NCI-H774 (cell line): ENCODE measurements at places on chromosomes 3 and 15.

- DNase-seq: no peak
These were observed 26.1 kb downstream of the SKIL start for GRCh38 chr3:170383567-170383966.

- no peak for DNase-seq
These were observed 1.9 kb downstream of the CBLB start for GRCh38 chr3:105866656-105867653.

GRCh38 chr3:4720316-4721075 is 227.3 kb downstream of the ITPR1 start:
- no peak for DNase-seq

DNA sequence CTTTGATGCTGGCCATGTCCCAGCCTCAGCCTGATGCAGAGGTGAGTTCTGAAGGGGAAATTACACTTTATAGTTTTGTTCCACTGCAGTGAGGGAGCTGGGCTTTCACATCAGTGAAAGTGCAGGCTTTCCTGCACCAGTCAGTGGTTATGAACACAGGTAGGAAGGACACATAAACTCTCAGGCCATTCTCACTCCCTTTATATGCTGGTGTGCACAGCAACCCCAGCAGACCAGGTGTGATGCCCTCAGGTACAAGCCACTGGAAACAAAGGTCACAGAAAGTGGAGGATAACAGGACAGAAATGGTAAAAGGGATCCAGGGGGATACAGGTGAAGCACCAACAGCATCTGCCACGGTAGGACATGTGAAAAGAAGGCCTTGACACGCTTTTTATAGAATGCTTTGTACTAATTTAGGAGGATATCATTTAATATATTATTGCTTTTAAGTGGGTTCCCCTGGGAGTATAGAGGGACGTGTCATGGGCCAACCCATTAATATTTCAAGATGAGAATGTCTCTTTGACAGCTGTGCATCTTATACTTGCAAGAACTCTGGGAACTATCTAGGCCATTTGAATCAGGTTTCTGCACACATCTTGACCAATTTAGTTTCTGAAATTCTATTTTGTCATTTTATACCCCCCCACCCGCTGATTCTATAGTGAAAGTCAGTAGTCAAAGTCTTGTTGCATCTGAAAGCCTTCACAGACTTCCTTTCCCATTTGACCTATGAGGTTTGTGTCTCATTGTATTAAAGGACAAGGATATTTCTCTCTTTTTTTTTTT is 25.0 kb upstream of the BLM start:
- no peak for DNase-seq

- DNase-seq: no peak
These were observed 52.1 kb upstream of the TAMM41 start for GRCh38 chr3:11898611-11899325.

GRCh38 chr3:136192831-136193230 is 3.3 kb downstream of the MSL2 start:
- DNase-seq: no peak

DNA sequence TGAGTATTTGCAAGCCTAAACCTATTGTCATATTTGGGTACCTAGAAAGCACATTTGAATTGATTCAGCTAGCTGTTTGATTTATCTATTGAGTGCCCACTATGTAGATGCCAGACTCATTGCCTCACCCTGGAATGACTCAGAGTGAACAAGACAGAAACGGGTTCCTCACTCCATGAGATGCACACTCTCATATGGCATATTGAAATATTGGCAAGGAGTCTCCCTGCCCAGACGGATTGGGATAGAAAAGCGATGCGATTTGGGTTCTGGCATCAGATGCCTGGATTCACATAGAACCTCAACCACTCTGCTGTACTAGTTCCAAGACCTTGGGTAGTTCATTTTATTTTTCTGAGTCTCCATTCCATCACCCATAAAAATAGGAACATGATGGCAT is 22.5 kb downstream of the LRRN1 start:
- no peak for DNase-seq

- no peak for DNase-seq
These were observed 13.7 kb downstream of the USP13 start for GRCh38 chr3:179666436-179667035.

GRCh38 chr3:63947594-63947993 is 35.4 kb upstream of the SCAANT1 start:
- DNase-seq: no peak

- DNase-seq: no peak
These were observed 47.5 kb upstream of the VILL start for GRCh38 chr3:37943126-37943525.

DNA sequence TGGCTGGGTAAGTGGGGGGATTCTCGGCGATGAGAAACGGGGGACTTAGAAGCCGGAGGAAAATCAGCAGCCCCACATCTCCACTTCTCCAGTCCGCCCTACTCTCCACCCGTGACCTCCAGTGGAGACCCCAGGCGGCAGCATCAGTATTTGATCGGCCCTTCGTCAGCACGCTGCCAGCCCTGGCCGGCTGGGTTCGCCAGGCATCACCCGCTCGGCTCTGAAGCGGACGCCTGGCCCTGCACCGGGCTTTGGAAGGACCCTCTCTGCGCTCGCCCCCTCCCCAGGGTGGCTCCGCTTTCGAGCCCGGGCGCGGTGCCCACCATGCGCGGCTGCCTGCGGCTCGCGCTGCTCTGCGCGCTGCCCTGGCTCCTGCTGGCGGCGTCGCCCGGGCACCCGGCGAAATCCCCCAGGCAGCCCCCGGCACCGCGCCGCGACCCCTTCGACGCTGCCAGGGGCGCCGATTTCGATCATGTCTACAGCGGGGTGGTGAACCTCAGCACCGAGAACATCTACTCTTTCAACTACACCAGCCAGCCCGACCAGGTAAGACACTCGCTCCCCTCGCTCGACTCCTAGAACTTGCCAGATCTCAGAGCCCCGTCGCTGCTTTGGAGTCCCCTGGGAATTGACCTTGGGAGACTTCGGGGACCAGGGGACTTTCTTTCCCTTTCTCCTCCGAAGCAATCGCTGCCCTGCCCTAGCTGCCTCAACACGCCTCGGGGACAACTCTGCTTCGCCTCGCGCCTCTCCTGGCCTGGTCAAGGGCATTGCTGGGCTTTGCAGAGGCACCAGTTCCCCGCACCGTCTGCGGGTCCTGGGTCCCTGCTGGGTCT is 561 bp downstream of the SIDT1 start:
- DNase-seq: no peak

GRCh38 chr15:95757171-95757570 is 573.3 kb upstream of the NR2F2 start:
- DNase-seq: no peak

- no peak for DNase-seq
These were observed 343.1 kb downstream of the LPP start for GRCh38 chr3:188497021-188497420.

DNA sequence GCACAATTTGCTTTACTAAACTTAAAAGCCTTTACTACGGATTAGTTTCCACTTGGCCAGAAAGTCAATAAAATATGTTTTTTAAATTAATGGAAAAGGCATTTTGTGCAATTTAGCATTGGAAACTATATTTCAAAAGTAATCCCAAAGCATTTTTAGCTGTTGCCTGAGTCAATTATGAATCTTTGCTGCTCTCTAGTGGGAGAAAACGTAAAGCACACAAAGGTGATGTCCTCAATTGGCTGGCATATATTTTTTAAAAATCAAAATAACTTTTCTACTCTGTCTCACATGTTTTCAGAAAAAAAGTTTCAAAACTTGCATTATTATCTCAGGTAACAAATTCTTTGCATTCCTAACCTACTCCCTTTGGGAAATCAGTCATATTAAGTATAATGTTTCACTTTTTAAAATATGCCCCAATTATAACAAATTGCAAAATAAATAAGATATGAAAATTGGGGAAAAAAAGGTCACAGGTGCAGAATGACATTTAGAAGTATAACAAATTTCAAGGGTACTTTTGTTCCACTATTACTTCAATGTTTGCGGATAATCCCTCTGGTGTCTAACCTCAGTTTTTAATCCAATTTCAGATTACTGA is 47.2 kb upstream of the TEX55 start:
- DNase-seq: no peak

DNA sequence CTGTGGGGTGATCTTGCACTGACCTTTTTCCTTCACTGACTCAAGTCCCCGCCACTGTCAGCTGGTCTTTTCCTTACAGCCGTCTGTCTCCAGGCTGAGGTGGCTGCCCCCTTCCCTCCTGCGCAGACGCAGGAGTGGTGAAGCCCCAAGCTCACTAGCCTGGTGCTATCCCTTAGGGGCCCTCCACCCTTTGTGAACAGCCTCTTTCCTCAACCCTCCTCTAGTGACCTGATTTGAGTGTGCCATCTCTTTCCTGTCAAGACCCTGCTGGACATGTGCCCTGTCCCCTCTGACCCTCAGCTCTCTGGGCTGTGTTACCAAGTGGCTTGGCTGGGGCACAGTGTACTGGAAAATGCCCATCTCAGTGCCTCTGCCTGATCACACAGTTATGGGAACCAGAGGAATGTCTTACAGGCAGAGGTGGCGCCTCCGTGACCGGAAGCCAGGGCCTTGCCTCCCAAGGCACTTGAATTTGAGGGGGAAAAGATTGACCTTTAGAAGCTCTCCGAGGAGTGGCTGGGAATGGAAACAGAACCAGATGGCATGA is 8.7 kb downstream of the KBTBD13 start:
- no peak for DNase-seq

GRCh38 chr3:44887101-44887500 is 12.7 kb downstream of the TGM4 start:
- no peak for DNase-seq

DNA sequence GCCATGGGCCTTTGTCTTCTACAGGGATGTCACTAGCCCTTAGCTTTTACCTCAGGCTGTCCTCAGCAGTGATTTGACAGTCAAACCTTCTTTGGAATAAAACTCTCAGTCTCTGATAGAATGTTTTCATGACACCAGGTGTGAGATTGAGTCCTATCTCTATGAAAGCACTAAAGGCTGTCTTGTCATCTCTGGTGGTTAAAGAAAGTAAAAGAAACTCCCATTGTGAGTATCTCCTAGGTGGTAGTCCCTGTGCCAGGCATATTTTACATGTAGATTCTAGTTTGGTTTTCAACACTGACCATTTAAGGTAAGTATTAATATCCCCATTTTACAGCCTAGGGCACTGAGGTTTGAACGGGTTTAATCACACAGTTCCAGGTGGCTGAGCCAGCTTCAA is 360.2 kb downstream of the CHST2 start:
- no peak for DNase-seq

DNA sequence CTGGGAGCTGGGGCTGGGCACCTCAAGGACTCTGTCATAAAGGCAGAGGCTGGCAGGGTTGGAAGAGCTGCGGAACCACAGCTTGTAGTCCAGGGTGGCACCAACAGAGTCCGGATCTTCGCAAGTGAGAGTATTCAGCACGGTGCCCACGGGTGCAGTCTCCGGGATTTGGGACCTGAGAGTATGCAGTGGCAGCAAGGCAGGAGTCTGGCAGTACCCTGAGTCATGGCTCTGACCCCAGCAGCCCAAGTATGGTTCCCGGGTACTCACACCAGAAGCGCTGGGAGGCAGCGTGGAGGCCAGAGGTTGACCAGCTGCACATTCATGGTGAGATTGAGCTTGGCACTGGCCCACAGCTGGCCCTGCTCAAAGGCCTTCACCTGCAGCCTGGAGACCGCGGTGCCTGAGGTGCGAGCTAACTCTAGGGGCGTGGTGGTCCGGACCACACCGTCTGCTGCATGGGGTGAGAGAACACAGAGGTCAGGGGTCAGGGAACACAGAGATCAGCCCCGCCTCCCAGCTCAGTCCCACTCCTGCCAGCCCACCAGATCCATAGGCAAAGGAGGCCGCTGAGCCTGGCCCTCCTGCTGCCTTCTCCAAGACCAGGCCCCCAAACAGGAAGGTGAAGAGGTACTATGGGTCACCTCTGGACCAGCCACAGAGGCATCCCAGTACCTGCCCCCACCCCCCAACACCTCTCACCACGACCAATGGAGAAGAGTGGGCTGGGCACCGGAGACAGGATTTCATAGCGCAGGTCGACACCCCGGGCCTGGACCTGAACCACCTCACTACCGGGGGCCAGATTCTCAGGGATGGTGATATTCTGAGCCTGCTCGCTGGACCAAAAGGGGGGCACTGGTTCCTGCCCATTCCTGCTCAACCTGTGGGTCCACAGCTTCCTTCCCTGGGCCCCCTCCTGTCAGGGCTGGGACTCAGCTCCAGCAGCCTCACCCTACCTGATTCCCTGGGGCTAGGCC is 4.5 kb downstream of the CDHR4 start:
- DNase-seq: no peak

GRCh38 chr15:26889298-26889898 is 22.5 kb downstream of the GABRA5 start:
- peak; percentile 56 for DNase-seq

DNA sequence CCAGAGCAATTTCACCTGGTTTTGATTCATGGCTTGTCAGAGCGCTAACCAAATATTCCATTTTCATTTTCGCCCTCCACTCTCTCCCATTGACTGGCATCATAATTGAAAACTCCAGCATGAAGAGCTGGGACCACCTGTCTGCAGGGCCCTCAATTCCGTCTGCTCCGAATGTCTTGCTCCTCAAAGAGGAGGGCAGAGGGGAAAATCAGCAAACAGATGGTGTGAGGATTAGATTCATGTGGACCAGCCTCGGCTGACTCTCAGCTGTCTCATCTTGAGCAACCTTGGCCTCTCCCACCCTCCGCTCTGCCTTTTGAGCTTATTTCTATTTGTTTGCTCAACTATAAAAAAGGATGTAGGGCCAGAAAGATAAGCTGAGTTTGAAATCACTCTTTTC is 512.2 kb upstream of the PPP2R3A start:
- no peak for DNase-seq

DNA sequence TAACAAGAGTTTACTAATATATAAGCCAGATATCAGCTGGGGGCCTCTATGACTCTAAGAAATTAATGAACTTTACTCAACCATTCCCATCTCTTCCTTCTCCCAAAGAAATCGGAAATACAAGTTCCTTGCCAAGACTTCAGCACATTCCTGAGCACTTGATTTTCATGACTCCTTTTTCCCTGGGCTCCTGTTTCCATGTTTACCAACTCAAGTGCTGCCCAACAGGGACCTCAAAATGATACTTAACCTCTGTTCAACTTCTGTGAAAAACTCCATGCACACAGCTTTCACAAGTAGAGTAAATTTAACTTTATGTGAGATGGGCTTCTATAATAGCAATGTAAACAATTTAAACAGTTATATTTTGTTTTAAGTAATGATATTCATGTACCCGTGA is 315.8 kb upstream of the CDIN1 start:
- no peak for DNase-seq

GRCh38 chr15:85646538-85647091 is 148.1 kb downstream of the KLHL25 start:
- DNase-seq: no peak
